Stimulated activated CD4-positive, alpha-beta T cell treated with anti-CD3 and anti-CD28 coated beads, Interleukin-15, amount 100 ng/mL, for 1 hour (primary cell): ENCODE measurements at places on chromosomes 1 and 21.

DNA sequence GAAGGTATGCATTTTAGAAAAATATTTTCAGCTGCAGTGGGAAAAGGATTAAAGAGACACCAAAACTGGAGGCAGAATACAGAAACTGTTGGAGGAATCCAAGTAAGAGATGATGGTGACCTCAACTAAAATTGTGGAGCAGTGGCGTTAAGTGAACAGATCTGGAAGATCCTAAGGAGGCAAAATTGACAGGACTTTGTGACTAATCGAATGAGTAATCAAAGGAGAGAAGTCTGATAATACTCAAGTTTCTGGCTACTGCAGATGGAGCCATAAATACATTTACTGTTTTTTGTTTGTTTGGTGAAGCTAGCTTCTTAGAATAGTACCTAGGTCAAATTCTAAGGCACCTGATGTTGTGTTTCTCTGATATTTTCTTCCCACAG is 3.1 kb downstream of the CTBS start:
- no peak for DNase-seq

- DNase-seq: no peak
Observed at GRCh38 chr1:1597275-1597930, 2.5 kb downstream of the FNDC10 start.

DNA sequence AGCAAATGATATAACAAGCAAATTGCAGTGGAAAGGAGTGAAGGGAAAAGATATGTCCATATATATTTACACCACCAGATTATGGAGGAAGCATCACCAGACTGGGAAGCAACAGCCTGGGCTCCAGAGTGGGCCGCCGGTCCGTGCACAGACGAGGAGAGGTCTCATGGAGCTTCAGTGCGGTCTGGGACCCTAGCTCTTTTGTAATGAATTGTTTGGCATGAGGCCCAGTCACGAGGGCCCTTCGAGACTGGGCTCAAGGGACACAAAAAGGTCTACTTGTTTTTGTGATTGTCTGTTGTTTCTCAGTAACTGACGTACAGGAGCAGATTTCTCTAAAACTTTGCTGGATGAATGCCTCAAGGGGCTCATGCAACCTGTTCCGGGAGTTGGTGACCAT is 12.9 kb upstream of the STUM start:
- no peak for DNase-seq

DNA sequence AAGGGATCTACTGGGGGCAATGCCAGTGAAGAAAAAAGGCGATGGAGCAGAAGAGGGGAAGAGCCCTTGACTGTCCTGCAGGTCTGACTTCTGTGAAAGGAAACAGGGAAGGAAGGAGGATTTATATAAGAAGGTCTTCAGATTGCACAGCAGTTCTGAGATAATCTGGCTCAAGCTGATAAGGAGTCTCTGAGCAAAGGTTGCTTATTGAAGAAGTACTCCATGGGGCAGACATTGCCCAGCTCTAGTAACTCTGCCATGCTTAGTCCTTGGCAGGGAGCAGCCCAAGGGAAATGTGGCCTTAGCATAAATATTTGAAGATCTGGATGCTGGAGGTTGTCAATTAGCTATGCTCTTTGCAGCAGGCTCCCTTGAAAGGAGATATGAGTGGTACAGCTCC is 15.9 kb upstream of the TTF2 start:
- no peak for DNase-seq

- DNase-seq: no peak
Observed at GRCh38 chr1:151934048-151934493, 24.8 kb upstream of the THEM4 start.

DNA sequence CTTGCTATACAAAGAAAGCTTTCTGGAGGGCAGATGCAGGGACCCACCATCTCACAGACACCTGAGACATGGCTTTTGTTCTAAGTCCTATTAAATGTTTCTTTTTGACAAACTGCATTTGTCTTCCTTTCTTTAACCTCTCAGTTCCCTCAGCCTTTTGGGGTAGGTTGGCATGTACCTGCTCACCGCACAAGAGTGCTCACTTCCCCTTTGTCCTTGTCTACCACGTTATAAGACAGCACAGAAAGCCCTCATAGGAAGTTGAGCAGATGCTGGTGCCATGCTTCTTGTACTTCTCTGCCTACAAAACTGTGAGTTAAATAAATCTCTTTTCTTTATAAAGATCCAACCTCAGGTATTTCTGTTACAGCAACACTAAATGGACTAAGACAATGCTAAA is 31.9 kb upstream of the RGS21 start:
- no peak for DNase-seq

GRCh38 chr1:34845131-34845901 is 14.2 kb downstream of the SMIM12 start:
- DNase-seq: no peak

- no peak for DNase-seq
Observed at GRCh38 chr1:151963288-151963687, 30.4 kb downstream of the S100A10 start.

DNA sequence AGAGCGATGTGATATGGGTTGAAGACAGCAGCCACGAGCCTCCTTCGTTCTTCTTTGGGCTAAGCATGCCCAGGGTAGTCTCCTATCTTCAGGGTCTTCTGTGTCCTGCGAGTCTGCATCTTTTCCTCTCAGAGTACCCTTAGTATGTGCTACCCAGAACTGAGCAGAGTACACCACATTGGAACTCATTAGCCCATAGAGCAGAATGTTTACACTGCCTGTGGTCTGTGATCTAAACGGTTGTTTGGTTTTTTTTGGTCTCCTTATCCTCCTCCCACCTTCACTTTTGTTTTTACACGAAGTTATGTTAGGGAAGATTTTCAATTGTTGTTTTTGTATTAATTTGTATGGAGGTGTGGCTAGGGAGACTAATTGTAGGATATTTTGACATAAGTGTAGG is 126.4 kb downstream of the NEK7 start:
- DNase-seq: no peak

- no peak for DNase-seq
Observed at GRCh38 chr21:22710721-22711120, 1712.5 kb downstream of the NCAM2 start.

DNA sequence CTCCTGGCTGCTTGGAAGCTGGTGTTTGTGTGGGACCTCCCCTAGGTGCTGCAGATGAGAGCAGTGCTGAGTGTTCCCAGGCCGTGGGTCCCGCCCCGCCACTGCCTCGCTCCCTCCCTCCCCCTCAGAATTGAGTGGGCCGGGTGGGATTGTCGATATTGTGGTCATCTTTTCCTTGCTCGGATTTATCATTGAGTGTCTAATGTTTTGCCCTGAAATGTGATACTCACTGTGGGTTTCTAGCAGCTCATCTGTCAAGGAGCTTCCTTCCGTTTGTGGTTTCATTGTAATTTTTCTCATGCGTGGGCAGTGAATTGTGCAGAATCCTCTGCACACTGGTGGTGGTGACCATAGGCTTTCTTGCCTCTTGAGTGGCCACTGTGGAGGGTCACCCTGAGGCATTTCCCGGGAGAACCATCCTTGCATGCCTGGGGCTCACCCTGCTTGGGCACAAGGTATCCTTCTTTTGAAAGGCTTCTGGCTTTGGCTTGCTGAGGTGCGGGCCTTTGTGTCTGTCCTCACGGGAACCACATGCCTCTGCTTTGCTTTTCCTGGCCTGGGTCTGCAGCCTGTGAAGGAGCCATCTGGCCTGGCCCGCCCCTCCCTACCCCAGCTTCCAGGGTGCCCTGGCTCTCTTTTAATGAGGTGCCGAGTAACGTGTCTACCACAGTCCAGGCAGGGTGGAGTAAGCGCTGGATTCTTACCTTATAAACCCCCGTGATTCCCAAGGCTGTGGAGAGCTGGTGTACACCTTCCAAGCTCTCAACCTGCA is 25.6 kb downstream of the SLX9 start:
- DNase-seq: no peak

DNA sequence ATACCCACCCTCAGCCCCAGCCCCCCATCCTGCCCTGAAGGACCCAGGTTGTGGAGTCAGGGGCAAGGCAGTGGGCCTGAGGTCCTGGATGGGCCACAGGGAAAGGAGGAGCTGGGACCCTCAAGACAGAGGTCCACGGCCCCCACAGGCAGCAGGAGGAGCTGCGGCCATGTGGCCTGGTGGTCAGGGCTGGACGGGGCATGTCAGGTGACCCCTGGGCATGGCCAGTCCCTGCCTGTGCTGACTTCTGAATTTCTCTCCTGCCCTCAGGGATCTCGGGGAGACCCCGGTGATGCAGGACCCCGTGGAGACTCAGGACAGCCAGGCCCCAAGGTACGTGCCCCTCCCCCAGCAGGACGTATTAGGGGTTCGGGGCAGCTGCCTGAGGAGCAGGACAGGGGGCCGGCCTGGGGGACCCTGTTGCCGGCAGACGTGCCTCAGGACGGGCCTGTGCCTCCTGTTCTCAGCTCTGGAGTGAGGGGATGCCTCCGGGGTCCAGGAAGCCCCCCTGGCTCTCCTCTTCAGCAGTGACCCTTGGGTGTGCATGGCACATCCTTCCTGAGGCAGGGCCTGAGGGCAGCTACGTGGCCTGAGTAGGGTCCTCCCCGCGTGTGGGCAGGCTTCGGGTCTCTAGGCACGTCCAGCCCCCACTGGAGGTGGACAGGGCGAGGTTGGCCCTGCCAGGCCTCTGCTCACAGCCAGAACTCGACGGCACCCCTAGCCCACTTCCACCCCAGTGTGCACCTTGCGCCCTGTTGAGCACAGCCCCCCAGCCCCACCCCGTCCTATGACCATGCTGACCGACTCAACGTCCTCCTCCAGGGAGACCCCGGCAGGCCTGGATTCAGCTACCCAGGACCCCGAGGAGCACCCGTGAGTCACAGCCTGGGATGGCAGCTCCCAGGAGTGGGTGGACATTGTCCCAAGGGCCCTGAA is 23.6 kb downstream of the COL6A2 start:
- no peak for DNase-seq

DNA sequence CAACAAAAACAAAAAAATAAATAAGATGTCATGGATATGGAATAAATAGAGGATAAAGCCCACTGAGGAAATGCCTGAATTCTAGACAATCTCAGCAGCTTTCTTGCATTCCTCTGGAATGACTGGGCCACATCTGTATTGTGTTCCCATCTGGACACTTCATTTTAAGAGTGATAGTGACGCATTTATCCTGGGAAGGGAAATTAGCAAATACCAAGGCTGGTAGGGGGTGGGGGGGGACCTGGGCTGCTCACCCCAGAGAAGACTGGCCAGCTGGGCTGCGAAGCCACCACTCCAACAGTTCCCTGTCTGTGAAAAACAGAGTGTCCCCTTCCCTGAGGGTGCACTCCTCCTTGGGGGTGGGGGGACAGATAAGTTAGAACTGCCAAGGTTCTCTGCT is 106.3 kb downstream of the HIVEP3 start:
- no peak for DNase-seq

- DNase-seq: no peak
Observed at GRCh38 chr21:45120975-45121374, 46.6 kb downstream of the ADARB1 start.

- no peak for DNase-seq
Observed at GRCh38 chr1:159881622-159882526, 18.1 kb downstream of the CFAP45 start.

GRCh38 chr1:207952617-207953542 is 42.0 kb upstream of the CD34 start:
- DNase-seq: no peak

DNA sequence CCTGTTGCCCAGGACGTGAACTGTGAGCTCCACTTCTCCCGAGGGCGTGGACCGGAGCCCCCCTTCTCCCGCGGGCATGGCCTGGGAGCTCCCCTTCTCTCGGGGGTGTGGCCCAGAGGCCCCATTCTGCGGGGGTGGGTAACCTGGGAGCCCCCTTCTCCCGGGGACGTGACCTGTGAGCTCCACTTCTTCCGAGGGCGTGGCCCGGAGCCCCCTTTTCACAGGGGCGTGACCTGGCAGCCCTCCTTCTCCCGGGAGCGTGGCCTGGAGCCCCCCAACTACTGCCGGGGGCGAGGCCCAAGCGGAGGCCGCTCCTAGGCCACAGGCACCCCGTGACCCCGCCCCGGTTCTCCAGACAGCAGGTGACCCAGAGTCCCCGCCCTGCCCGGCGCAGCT is 320 bp downstream of the C1orf174 start:
- no peak for DNase-seq

DNA sequence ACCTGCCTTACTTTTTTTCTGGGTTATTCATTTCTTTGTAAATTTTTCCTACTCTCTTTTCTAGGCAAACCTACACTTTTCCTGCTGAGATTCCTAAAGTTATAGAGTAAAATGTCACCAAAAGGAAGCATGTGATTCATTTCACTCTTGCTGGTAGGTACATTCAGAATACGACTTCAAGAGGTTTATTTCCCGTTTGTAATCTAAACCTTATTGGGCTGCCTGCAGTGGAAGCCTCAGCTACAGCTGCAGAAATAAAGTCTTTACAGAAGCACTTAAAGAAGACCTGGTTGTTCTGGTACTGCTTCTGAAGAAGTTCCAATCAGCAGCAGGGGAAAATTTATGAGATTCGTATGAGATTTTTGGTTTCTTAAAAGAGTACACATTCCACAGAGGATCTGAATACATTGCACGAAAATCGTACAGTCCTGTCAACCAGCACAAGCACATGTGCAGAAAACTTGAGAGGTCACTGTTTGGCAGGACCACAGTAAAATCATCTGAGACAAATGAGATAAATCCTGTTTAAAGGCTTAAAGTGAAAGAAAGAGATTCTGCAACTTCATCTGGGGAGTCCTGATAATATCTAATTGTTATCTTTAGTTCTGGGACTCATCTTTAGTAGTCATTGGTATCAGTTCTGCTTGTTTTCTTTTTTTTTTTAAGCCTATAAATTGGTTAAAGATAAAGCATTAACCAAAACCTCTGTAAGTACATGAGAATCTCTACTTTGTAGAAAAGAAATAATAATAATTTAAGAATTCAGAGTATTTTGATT is 109.9 kb upstream of the ADGRL2 start:
- DNase-seq: no peak
